Left lobe of liver (tissue), 2 donors: ENCODE measurements at places on chromosomes 2 and 18. TPM values are rescaled to one million over a fixed set of nuclear protein-coding genes. Genes with fewer than 3 reads are reported as not detected.

CRYGC gene
- not detected for total RNA-seq

DNA sequence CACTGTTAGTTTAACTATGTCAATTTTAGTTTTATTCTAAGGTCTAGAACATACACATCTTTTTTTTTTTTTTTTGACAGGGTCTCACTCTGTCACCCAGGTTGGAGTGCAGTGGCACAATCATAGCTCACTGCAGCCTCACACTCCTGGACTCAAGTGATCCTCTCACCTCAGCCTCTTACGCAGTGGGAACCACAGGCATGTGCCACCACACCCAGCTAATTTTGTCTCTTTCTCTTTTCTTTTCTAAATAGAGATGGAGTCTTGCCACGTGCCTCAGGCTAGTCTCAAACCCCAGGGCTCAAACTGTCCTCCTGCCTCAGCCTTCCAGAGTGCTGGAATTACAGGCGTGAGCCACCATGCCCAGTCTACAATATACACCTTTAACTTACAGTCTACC, 69.5 kb upstream of the CHRNA1 start:
- no peak for DNase-seq

GRCh38 chr2:195342061-195342460, 315.0 kb upstream of the SLC39A10 start:
- no peak for DNase-seq

- DNase-seq: no peak
Observed at GRCh38 chr2:9206991-9207640, 504 bp downstream of the ASAP2 start.

DNA sequence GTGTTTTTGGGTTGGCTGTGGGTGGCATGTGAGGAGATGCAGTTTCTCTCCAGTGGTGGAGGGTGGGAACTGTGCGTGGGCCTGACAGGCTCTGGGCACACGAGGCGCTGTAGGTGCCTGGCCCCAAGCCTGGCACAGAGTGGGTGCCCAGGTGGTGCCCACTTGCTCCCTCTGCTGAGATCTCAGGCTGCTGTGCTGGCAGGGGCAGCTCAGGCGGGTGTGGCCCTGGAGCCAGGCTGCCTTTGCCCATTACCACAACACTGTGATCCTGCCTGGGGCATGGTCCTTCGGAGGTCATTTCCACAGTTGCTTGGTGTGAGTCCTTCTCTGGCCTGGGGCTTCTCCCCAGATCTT, 20.4 kb downstream of the TSHZ1 start:
- DNase-seq: no peak

GRCh38 chr2:102455061-102455670, 17.9 kb upstream of the SLC9A4 start:
- DNase-seq: no peak
